ENCODE measurements at places on chromosomes 7 and 10.

- DNase-seq: no peak
Measured at GRCh38 chr7:9091282-9091681, 657.9 kb downstream of the NXPH1 start.

DNA sequence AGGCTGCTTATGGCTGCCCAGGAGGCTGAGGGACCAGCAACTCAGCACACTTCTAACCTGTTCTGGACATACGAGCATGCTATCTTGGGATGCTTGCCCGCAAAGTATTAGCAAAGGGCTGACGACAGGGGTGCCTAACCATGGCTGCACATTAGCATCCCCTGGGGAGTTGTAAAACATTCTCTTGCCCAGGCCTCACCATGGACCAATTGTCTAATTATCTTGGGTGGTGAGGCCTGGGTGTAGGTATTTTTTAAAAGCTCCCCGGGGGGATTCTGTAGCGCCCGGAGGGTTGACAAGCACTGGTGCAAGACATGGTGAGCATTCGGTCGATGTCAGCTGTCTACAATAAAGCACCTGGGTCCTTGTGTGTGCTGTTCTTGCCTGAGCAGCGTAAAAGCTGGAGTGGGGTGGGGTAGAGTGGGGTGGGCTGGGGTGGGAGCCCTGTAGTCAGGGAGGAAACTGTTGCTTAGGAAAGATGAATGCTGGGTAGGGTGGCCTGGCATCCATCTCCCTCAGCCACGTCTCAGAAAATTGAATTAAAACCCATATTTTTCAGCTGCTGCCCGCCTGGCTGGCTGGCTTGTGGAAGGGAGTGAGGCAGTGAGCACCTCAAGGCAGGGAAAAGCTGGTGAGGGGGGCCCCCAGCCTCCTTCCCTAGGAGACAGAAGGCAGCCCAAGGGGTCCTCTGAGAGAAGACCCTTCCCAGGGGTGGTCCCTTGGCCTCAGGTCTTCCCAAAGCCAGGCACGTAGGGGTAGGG is 2.9 kb upstream of the ADCYAP1R1 start:
- no peak for DNase-seq

- DNase-seq: no peak
Measured at GRCh38 chr7:30427296-30428070, 51.1 kb downstream of the NOD1 start.

GRCh38 chr7:47739301-47739875 is 157.5 kb upstream of the TNS3 start:
- no peak for DNase-seq

GRCh38 chr7:156305351-156305750 is 335.2 kb upstream of the RNF32 start:
- no peak for DNase-seq

GRCh38 chr7:23915236-23915635 is 205.2 kb downstream of the STK31 start:
- DNase-seq: no peak

GRCh38 chr10:87544721-87545120 is 40.0 kb downstream of the MINPP1 start:
- no peak for DNase-seq

GRCh38 chr10:79058899-79059841 is 9.6 kb upstream of the ZMIZ1 start:
- no peak for DNase-seq

- DNase-seq: no peak
Measured at GRCh38 chr10:60170250-60170649, 219.4 kb downstream of the ANK3 start.

DNA sequence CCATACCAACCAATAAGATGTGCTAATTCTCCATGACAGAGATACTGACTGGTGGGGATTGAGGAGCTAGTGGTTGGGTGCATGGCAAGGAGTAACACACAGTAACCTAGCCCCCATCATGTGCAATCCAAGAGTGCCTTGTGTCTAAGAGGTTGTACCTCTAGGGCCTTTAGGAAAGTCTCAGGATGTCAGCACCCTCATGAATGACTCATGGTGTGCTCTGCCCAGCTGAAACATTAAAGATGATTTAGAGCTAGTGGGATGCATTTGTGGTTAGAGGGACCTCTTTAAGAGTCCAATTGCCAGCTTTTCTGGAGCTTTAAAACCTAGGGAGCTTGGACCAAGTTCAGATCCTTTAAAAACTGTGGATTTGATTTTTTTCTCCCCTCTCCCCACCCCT is 181.1 kb downstream of the HERPUD2 start:
- DNase-seq: no peak

DNA sequence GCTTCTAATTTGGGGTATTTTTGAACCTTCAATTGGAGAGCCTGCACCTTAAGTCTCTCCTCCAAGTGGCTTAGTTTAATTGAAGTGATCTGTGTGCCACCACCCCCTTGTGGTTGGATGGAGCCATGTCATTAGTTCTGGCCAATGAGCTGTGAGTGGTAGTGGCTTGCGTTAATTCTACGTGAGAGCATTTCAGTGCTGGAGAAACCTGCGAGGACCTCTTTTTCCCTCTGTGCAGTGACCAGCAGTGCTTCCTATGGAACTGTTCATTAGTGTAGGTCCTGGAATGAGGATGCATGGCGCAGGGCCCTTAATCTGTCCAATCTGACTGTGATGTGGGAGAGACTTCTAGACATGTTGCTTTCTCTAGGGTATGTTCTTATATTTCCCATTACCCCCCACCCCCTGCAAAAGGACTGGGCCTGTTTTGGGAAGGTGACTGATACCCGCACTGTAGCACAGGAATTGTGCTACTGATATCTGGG is 3.8 kb downstream of the HILPDA start:
- DNase-seq: peak; percentile 84

DNA sequence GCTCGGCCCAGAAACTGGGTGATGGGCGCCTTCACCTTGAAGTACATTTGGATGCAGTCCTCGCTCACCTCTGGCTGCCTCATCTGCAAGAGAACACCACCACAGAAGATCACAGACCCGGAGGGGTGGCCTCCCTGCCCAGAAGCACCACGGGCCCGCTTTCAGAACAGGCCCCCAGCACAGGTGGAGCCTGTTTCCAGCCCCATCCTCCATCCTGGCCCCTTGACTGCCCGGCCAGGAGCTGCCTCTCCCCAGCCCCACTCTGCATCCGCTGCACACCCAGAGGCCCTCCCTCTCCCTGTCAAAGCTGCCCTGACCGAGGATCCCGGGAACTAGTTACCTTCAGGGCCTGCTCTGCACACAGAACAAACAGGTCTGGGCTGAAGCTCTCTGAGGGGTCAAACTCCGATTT is 724 bp downstream of the CFAP46 start:
- DNase-seq: no peak

DNA sequence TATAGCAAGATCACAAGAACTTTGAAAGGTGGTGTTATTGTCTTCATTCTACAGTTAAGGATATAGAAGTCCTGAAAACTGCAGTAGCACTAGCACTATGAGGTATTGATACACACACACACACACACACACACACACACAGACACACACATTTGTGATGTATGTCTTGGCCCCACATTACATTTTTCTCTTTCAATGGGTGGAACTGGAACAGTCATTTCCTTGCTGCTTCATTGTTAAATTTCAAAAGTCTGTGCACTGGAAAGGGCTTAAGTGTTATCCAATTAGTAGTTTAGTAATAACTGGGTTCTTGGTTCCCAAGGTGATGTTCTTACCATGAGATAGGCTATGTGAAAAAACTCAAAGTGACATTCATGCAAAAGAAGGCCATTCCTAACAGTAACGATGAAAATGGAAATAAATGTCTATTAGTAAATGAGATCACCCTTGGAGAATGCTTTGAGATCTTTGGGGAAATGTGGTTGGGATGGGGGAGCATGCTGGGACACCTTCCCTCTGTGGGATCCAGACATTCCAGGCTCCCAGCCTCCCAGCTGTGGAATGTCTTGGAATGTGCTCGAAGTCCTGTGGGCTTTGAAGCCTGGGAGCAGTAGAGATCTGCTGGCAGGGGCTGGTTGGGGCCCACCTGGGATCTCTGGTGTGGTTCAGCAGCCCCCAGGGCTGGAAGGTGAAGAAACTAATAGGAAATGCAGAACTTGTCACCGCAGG is 37.4 kb upstream of the CALD1 start:
- DNase-seq: no peak

- no peak for DNase-seq
Measured at GRCh38 chr10:24209432-24209771, 464 bp downstream of the KIAA1217 start.

- DNase-seq: no peak
Measured at GRCh38 chr10:7492660-7493046, 81.8 kb upstream of the SFMBT2 start.

- DNase-seq: no peak
Measured at GRCh38 chr7:116164552-116165306, 45.6 kb upstream of the TES start.

DNA sequence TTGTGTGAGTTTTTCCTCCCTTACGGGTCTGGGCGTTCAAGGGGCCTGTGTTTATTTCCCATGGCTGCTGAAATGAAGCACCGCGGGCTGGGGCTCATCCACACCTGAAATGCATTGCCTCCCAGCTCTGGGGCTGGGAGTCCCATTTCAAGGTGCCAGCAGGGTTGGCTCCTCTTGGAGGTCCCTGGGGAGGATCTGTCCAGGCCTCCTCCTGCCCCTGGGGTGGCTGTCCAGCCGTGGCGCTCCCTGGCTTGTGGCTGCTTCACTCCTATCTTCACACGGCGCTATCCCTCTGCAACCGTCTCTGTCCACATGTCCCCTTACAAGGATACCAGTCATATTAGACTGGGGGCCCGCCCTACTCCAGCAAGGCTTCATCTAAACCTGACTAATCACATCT is 41.1 kb upstream of the CNPY1 start:
- DNase-seq: no peak

- DNase-seq: no peak
Measured at GRCh38 chr7:47477191-47478016, 104.5 kb downstream of the TNS3 start.

DNA sequence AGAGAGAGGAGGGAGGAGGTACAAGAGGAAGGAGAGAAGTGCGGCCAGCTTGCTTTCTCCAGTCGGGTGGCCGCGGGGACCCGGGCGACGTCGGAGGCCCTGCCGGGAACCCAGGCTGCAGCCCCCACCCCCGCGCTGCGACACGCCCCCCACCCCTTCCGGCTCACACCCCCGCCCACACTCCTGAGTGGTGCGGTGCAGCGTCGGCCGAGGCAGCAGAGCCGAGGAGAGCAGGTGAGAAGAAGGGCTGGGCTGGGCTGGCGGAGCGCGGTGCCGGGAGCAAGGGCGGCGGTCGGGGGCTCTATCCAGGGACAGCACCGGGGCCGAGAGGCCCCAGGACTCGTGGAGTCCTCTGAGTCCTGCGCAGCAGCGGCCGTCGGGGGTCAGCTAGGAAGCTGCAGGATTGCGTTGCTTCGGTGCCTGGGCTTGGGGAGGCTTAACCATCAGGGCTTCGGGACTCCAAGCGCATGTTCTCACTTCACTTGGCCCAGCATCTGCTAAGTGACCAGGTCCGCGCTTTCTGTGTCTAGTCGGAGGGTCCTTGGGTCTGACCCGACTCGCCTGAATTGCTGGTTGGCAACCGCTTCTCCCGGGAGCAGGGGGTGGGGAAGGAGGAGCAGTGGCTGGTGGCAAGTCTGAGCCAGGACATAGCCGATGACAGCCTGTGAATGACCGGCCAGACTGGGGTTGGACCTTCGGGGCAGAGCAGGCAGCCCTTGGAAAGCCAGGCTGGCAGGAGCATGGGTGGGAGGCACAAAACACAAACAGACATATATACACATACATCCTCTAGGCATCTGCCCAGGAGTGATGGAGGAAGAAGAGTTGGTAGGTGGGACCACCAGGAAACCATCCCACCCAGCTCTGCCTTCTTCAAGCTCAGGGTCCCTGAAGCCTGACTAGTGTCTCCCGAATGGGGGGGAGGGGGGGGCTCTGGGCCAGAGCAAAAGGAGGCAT is 683 bp downstream of the CHAT start:
- no peak for DNase-seq

DNA sequence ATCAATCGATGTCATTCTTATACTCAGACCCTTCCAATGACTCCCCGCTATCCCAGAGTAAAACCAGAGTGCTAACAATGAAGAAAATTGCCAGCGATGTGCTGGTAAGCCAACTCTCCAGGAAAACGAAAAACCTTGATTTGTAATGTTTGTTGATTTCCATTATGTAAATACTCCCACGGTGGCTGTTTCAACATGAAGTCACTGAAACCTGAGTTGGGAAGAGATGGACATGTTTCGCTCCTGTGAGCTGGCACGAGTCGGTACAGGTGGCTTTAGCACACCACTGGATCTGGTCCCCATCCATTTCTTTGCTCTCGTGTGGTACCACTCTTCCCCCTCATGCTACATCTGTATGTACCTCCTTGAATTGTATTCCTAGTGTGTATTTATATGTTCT is 52.9 kb downstream of the AP3M1 start:
- DNase-seq: no peak

DNA sequence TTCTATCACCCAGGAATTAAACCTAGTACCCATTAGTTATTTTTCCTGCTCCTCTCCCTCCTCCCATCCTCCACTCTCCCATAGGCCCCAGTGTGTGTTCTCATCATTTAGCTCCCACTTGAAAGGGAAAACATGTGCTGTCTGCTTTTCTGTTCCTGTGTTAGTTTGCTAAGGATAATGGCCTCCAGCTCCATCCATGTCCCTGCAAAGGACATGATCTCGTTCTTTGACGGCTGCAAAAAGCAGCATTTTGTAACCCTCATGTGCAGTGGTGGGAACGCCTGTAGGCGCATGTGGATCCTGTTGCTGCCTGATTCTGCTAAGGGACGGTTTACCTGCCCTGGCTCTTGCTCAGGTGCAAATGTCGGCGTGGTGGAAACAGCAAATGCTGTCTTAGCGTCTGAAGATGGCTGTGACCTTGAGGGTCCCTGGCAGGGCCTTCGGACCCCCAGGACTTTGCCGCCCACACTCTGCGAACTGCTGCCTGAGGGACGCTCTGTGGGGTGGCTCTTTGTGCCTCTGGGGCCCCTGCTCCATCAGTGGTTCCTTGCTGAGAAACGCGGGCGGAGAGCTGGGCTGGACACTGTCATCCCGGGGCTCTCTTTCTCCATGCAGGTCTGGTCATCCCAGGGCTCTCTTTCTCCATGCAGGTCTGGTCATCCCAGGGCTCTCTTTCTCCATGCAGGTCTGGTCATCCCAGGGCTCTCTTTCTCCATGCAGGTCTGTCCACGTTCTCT is 5.6 kb upstream of the MTG1 start:
- DNase-seq: no peak

DNA sequence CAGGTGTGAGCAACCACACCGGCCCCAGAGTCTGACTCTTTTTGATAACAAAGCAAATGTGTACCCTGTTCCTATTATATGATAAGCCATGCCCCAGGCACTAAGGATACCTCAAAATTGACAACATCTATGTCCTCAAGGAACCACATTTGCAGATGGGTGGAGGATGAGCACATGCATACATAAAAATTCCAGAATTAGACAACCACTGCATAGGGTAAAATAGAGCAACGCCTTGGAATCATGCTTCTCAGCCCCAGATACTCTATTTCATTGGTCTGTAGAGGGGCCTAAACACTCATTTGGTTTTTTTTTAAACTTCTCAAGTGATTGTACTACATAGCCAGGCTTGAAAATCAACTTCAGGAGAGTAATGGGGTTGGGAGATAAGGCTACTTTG is 78.7 kb downstream of the SLC25A13 start:
- DNase-seq: no peak

GRCh38 chr10:132848951-132849545 is 63.1 kb upstream of the NKX6-2 start:
- DNase-seq: no peak

- DNase-seq: no peak
Measured at GRCh38 chr10:130934293-130935127, 377.0 kb downstream of the TCERG1L start.

- no peak for DNase-seq
Measured at GRCh38 chr7:105350906-105351305, 37.8 kb downstream of the SRPK2 start.
